Heart right ventricle (tissue), 16 donors: ENCODE measurements at places on chromosomes 6 and 20. TPM values are rescaled to one million over a fixed set of nuclear protein-coding genes. Genes with fewer than 3 reads are reported as not detected.

DNA sequence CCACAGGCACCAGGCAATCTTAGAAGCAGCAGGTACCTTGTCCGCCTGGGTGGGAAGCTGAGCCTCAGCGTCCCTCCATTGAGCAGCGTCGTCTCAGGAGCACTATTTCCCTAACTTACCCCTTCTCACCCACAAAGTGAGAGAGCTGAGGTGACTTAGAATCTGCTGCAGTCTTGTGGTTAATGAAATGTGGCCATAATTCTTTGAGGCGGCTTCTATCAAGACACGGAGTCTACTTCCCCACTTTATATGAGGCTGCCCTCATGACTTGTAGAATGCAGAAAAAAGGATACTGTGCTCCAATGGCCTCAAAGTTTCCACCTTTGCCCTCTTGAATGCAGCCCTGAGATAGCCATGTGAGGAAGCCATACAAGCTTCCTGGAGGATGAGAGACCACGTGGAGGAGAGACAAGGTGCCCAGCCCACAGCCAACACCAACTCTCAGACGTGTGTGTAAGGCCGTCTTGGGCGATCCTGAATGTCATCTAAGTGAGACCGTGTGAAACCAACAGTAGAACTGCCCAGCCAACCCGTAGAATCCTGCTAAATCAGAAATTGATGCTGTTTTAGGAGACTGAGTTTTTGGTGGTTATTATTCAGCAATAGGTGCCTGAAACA is 9.1 kb upstream of the TAGAP start:
- no peak for DNase-seq

GRCh38 chr6:166435574-166435973 is 52.8 kb upstream of the MPC1 start:
- peak; percentile 23 for DNase-seq

DNA sequence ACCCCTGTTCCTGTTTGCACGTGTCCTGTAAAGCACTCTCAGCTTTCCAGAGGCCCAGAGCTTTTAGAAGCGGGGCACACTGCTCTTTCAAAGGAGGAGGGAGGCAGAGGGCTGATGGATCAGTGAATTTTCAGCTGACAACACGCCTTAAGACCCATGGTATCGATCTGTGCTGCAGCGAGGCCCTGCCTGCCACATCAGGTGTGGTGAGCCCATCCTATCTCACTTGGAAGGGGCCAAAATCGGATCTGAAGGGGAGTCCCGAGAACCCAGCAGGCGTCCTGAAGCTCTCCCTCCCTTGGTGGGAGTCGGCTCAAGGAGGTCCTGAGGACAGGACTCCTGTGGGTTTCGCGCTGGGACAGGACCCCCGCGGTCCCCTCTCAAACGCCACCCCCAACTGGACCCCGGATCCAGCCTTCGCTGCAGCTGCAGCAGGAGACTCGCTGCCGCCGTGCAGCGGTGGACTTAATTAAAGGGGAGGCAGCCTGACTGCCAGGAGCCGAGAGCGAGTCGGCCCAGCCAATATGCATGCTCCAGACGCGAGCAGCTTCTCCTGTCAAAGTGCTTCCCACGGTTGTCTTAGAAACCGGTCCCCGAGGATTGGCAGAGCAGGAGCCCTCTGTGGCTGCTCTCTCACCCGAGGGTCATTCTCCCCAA is 580.0 kb upstream of the ZNF337 start:
- DNase-seq = no peak

GRCh38 chr20:10951904-10952303 is 278.1 kb upstream of the JAG1 start:
- no peak for DNase-seq

GRCh38 chr20:36117638-36118037 is 36.9 kb upstream of the EPB41L1 start:
- no peak for DNase-seq

- DNase-seq = no peak
Measured at GRCh38 chr6:108896111-108896661, 48.0 kb downstream of the ARMC2 start.

DNA sequence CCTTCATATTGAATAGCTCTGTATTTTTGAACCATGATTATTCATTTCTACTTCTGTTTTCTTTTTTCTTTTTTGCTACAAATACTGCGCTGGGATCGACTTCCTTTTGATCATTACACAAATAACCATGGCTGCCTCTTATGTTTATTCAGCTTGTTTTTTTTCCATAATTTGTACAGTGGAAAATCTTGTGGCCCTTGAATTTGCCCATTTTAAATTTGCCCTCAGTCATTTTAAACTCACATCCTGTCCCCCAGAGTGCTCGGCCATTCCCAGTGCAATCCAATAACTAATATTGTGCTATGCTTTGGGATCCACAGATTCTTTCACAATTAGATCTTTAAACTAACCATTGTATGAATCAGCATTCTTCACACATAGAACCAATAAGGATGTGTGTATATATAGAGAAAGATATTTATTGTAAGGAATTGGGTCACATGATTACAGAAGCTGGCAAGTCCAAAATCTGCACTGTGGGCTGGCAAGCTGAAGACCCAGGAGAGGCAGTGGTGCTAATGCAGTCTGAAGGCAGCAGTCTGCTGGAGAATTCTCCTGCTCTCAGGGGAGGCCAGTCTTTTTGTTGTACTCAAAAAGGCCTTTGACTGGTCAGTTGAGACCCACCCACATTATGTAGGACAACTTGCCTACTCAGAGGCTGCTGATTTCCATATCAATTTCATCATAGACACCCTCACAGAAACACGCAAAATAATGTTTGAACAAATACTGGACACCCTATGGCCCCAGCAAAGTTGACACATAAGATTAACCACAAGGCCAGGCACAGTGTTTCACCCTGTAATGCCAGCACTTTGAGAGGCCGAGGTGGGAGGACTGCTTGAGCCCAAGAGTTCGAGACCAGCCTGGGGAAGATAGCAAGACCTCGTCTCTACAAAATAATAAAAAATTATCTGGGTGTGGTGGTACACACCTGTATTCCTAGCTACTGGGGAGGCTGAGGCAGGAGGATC is 147.1 kb downstream of the MTHFD1L start:
- DNase-seq = no peak

DNA sequence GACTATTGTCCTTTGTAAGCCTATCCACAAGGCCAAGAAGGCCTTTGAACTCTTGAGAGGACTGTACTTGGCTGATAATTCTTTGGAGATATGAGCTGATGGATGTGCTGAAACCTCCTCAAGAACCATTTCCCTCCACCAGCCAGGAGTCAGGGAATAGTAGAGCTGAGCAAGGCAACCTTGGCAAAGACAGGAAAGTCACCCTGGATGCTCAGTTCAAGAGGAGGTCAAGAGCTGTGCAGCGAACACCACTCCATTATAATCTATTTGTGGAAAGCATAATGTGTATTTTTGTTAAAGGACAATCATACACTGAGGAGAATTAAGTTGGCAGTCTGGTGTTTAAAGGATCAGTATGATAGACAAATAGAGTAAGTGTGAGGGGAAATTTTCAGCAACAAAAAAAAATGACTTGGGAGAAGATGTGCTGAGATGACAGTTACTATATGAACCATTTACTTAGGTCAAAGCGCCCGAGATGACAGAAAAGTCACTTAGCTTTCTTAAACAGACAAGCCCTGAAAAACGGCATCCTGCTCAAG is 177.2 kb upstream of the COL21A1 start:
- DNase-seq = no peak

DNA sequence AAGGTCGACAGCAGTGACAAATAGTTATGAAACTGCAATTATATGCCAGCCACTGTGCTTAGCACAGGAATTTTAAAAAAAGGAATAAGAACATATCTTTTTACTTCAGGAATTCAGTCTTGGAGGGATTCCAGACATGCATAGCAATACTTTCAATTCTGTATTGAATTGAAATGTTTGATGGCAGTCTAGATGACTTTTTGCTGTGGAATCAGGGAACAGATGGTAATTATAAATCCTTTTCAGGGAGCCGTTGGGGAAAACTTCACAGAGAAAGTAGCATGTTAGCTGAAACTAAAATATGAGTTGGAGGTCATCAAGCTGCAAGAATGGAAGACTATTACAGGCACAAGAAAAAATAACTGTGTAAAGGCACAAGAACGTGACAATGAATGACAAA is 74.8 kb downstream of the IMPG1 start:
- no peak for DNase-seq

- no peak for DNase-seq
Measured at GRCh38 chr6:161436106-161436876, 162.4 kb upstream of the AGPAT4 start.

- DNase-seq = no peak
Measured at GRCh38 chr6:32974541-32975308, 6.3 kb downstream of the BRD2 start.

GRCh38 chr20:48803176-48804053 is 24.4 kb downstream of the PREX1 start:
- DNase-seq = no peak

GRCh38 chr6:64932486-64932885 is 774.5 kb downstream of the EYS start:
- DNase-seq = no peak

- DNase-seq = no peak
Measured at GRCh38 chr6:161261325-161261724, 12.5 kb downstream of the AGPAT4 start.

Gene NKX2-4
- total RNA-seq = not detected

Gene SCRT2
- not detected for total RNA-seq

Gene COL10A1
- total RNA-seq = 3.1 TPM

Gene C20orf141
- total RNA-seq = not detected

Gene STK35
- total RNA-seq = 17.2 TPM

Gene ABCF1
- 41.8 TPM for total RNA-seq

Gene CSNK2A1
- total RNA-seq = 132 TPM

Gene BMP6
- 4.0 TPM for total RNA-seq

Gene SLA2
- 0.54 TPM for total RNA-seq

Gene GRIK2
- total RNA-seq = 1.1 TPM
